ENCODE measurements at places on chromosomes 13 and 19.
A peak's percentile ranks its signal among the peaks of the same experiment; 100 is the strongest.

- DNase-seq: peak; percentile 82
Measured at GRCh38 chr13:24692561-24692960, 12.4 kb downstream of the ATP12A start.

- no peak for DNase-seq
Measured at GRCh38 chr19:33063753-33064457, 783 bp downstream of the RHPN2 start.

DNA sequence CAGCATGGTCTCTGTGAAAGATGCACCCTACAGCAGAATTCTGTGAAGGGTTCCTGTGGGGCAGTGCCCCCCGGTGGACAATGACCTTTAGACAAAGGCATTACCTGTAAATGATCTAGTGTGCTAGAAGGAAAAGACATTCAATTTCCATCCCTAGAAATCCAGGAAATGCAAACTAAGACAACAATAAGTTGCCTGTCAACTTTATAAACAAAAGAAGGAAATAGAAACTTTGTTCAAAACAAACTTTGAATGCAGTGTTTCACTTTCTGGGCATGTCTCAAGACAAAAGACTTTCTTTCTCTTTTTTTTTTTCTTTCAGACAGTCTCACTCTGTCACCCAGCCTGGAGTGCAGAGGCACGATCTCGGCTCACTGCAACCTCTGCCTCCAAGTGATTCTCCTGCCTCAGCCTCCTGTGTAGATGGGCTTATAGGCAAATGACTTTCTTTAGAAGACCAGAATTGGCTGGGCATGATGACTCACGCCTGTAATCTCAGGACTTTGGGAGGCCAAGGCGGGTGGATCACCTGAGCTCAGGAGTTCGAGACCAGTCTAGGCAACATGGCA is 15.5 kb downstream of the TEX101 start:
- DNase-seq: no peak

DNA sequence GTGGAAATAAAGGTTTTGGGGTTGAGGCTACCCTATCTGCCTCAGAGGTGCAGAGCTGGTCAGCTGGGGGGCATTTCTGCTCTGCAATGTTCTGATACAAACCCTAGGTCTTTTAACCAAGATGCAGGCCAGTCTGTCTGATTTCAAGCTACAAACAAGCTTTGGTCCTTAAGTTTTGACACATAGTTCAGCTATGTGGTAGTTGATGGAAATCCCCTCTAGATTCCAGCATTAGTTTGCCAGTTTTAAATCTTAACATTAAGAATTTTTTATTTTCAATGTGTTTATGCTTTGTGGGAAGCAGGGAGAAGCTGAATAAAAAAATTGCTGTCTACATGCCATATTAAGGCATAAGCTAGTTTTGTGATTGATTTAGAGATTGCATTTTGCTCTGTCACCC is 225.7 kb downstream of the LMO7 start:
- peak; percentile 54 for DNase-seq

- DNase-seq: no peak
Measured at GRCh38 chr19:524062-524674, 7.4 kb upstream of the CDC34 start.

DNA sequence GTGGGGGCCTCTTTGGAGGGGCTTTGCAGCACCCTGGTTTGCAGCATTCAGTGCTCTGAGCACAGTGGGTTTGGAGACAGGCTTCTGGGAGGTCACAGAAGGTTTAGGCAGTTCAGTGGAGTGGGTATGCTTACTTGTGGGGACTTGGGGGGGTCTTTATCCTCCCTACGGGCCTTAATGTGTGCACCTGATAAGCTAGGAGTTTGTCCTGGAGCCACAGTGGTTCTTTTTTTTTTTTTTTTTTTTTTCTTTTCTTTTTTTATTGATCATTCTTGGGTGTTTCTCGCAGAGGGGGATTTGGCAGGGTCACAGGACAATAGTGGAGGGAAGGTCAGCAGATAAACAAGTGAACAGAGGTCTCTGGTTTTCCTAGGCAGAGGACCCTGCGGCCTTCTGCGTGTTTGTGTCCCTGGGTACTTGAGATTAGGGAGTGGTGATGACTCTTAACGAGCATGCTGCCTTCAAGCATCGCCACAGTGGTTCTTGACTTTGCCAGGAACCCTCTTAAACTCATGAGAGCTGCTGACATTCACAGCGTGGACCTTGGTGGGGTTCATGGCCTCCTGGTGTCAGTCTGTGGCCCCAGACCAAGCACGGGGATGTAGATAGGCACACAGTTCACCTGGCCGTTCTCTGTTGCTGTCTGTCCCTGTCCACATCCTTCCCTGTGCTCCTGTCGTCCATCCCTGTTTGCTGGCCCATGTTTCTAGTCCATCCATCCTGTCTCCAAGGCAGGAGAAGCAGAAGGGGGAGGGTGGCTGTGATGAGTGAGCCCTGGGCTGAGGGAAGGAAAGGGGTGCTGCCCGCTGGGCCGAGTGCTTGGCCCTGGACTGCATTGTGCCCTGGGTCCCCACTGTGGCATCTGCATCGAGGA is 2.7 kb downstream of the EGLN2 start:
- no peak for DNase-seq

- peak; percentile 63 for DNase-seq
Measured at GRCh38 chr19:16571283-16571682, 932 bp downstream of the SLC35E1 start.

DNA sequence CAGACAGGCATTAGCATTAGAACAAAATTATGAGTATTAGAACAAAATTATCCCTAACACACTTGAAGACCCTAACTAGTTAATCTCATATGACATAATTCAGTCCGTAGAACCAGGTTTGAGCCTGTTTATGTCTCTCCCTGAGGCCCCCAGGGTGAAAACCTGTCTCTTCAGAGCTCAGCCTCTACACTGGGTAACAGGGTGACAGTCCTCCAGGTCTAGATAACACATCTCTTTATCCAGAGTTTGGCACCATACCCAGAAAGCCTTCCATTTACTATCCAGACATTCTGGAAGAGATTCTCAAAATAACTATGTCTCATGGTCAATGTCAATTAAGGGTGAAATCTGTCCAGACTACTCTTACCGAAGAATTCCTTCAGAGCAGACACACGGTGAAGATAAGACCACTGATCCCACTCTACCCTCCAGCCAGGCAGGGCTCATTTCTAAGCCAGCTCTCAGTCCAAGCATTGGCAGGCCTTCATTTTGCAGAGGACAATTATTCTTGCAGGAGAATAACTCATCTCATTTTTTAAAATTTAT is 1195.3 kb downstream of the EFNB2 start:
- DNase-seq: no peak

DNA sequence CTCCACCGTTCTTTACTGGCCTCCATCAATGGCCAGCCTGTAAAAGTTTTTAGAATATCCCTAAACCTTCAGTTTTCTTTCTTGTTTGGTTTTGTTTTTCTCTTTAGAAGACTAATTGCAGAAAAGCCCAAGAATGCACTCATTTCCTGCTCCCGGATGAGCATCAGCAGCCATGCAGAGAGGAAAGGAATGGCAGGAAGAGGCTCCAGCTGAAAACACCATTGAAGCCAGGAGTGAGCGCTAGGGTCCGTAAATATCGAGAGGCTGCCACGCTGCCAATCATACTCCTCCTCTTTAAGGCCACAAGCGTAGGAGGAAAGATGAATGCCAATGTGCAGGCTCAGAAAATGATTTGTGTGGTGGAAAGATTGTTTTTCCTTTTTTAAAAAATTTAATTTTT is 57.4 kb upstream of the UBE2L5 start:
- DNase-seq: peak; percentile 51

DNA sequence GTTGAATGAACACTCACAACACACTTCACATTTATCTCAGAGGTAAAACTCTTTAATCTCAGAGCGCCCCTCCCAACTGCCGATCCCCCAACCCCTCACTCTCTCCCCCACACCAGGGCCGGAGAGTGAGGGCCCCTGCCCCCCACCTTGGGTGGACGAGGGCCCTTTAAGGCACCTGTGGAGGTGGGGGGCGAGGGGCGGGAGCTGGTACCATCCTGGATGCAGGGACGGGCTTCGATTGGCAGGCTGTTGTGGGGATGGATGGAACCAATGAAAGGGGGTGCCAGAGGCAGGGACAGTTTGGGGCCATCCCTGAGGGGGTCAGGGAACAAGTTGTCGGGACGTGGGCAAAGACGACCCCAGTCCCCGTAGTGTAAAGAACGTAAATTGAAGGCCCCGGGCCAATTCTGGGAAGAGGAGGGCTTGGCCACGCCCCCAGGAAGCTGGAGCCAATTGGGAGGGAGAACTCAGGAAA is 1.7 kb upstream of the PNKP start:
- DNase-seq: no peak
